ENCODE measurements at places on chromosomes 5 and 9.

DNA sequence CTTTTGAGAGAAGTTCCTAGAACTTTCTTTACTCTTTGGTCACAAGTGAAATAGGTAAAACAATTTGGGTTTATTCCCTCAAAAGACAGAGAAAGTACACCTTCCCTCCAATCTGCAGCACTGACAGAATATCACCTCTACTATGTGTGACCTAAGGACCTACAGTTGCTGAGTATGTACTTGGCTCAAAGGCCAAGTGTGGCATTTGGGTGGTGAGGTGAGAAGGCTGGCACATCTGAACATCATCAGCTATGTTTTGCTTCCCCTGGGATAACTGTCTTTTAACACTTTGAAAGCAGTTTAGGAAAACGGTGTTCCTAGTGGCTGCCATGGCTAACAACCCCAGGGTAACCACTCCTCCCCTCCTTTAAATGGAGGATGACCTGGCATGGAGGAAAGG, 17.6 kb downstream of the MIER3 start:
- DNase-seq: no peak

- DNase-seq: no peak
Observed at GRCh38 chr9:5825895-5826622, 6.9 kb downstream of the ERMP1 start.

GRCh38 chr9:111886983-111887718, 9.5 kb upstream of the UGCG start:
- no peak for DNase-seq

GRCh38 chr5:7242118-7242710, 153.7 kb upstream of the ADCY2 start:
- no peak for DNase-seq

- no peak for DNase-seq
Observed at GRCh38 chr9:136117916-136118319, 757 bp downstream of the TMEM250 start.

- no peak for DNase-seq
Observed at GRCh38 chr5:123181394-123181801, 92.4 kb downstream of the PRDM6 start.

- DNase-seq: no peak
Observed at GRCh38 chr5:77590347-77590746, 48.2 kb downstream of the OTP start.

GRCh38 chr5:134345996-134346395, 21.0 kb downstream of the CDKL3 start:
- no peak for DNase-seq

DNA sequence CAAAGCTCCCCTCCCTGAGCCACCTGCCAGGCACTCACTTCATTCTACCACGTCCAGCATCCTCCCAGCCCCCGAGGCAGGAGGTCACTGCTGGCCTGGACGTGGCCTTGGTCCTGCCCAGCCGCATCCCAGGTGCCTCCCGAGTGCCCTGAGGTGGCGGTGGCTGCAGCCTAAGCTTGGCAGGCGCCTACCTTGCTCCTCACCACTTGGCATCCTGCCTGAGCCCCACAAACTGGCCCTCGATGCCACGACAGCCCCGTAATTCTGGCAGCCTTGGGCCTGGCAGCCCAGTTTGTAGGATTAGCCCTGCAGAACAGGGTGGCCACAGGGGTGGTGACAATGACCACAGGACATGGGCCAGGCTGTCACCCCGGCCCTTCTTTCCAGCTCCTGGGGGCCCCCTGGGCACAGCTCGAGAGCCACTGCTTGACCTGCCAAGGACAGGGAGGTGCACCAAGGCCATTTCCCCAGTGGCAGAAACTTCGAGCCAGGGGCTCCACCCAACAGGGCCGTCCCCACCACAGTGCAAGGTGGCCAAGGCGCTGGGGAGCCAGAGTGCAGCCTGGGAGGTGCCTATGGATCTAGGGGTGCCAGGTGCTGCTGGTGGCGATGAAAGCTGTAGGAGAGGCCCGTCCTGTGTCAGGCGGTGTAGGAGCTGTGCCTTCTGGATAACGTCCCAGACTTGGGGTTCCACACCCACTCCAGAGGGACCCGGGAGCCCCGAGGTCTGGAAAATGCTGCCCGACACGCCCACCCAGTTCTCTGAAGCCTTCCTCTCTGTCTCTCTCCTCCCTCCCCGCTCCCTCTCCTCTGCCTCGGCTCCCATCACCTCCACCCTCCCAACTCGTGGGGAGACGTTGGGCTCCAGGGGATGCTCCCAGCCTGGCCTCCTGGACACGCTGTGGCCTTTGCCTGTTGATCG, 18.4 kb downstream of the NKD2 start:
- DNase-seq: no peak

GRCh38 chr5:1503241-1504068, 20.3 kb downstream of the LPCAT1 start:
- no peak for DNase-seq

DNA sequence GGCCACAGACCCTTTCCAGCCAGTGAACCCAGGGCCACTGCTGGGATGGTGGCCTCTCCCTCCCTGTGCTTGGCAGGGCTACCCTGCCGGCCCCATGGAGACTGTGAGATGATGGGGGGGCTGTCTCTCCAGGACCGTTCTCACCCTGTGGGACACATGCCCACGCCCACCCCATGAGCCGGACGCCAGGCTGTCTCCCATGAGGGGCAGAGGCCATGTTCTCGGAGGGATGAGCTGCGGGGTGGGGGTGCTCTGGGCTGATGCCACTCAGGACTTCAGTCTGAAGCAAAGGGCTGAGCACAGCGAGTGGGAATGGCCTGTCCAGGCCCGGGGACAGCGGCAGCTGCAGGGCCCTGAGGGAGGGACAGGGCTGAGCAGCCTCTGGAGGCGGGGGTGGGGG, 88.9 kb downstream of the KCNT1 start:
- no peak for DNase-seq

GRCh38 chr9:114677418-114677817, 4.6 kb downstream of the TEX48 start:
- no peak for DNase-seq

DNA sequence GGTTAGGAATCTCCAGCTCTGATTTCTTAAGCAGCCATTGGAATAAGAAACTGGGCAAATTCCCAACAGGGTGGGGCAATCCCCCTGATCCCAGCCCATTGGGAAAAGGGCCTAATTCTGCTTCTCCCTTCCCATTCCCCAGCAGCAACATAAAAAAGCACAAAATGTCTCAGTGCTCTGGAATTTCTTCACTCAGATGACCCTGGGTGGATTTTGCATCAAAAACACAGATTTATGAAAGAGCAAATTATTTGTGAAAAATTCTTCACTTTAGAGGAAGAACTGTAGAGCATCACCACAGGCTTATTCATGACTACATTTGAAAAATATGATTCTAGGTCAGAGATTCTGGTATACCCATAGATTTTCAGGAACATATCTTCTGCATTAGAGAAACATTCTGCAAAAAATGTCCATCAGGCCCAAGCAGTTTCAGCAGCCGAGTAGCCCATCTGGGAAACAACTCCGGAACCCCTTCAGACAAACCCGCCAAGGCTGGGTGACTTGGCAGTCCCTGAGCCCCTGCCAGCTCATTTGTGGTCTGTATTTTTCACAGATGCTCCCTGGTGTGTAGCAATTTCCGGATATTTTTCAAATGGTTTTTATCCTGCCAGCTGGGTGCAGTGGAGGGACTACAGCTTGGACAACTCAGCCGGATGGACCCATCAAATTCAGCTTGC, 102.1 kb upstream of the RANBP3L start:
- no peak for DNase-seq

DNA sequence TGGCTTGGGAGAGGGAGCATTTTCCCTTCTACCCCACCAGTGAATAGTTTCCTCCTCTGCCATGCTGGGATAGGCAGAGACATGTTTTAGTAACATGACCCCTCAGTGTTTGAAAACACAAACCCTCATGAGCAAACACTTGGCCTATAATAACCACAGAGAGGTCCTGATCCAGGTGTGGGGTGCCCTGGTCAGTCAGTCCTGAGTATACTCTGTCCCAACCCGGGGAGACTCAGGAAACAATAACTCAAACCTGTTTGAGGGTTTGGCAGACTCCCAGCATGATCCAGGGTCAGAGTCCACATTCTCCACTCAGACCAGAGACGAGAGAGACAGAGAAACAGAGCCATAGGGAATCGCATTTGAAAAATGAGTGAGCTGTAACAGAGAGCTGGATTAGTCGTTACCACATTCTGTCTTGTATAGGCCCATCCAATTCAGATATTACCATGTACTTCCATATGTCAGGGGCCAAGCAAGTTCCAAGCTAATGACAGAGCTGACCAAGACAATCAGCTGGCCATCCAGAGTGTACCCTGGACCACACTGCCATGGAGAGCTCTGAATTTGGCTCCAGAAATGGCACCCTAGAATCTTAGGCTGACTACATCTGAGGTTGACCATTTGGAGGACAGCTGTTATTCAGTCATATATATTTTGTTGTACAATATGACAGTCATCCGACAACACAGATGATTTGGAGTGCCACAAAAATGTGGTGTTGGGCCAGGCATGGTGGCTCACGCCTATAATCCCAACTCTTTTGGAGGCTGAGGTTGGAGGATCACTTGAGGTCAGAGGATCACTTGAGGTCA, 4.2 kb upstream of the CA9 start:
- DNase-seq: no peak

DNA sequence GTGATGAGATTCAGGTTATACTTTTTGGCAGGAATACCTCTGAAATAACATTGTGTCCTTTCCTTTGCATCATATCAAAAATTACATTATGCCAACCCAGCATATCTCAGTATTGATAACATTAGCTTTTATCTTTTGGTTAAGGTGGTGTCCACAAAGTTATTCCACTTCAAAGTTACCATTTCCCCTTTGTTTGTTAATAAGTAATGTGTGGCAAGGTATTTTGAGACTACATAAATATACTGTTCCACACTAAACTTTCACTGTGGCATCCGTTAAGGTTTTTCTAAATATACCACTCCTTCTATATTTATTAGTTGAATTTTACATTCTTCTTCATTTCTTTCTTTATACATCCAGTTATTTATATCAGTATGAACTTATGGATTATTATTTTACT, 14.1 kb upstream of the ARHGEF37 start:
- DNase-seq: no peak

GRCh38 chr5:7628248-7628647, 222.7 kb downstream of the CFAP90 start:
- no peak for DNase-seq

DNA sequence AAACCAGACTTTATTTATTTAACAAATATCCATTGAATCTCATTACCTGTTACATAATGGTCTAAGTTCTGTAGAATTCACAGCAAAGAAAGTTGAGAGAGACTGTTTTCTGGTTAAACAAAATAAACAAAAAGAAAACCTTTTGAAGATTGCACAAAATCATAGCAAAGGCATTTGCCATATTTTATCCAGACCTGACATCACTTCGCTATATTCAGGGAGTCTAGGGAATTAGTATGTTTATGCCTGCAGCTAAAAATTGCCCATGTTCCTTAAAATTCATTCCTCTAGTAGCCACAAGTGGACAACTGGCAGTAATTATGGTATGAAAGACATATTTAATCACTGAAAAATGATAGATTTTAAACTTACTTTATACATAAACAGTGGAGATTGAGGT, 577.0 kb upstream of the DAB2 start:
- no peak for DNase-seq

DNA sequence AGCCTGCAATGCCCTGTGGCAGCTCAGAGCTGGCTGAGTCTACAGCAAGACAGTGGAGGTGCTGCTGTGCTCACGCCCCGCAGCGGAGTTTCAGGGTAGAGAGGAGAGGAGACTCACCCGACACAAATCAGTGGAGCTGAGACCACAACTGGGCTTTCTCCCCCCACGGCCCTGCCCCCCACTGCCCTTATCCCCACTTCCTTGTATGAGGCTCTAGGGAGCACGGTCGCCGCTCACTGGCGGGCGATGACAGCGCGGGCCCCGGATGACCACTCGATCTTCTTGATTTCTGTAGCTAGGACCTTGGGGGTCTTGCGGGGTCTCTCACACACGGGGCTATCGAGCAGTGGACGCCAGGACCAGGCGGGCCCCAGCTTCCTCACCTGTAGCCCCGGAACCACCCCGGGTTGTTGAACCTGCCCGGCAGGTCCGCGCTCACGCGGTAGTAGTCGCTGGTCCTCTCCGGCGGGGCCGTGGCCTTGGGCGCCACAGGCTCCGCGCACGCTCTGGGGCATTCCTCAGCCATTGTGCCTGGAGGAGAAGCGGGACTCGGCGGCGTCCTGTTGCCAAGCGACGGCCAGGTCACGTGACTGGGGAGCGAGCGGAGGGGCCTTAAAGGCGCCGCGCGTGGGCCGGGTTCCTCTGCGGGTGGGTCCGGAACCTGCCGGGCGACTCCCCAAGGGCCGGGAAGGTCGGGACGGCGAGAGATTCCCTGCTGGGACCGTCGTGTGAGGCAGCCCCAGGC, 984 bp upstream of the MRPS2 start:
- peak; percentile 96 for DNase-seq

DNA sequence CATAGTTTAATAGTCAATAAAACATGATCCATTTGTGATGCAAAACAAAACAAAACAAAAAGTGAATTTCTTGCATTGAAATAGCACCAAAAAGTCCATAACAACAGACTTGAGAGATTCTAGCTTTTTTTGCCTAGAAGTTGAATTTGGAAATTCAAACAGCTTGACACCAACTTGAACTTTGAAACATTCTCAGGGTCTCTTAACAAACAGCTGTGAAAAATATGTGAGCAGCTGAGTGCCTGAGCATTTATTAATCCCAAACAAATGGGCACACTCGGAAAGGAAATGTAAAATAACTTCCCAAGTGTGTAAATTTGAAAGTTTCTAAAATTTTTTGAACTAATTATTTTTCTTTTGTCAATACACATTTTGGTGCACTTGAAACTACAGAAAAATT, 56.0 kb upstream of the HMHB1 start:
- DNase-seq: no peak

GRCh38 chr5:173627860-173628392, 11.5 kb upstream of the BOD1 start:
- no peak for DNase-seq

GRCh38 chr5:150618163-150618562, 22.3 kb upstream of the SYNPO start:
- DNase-seq: no peak

DNA sequence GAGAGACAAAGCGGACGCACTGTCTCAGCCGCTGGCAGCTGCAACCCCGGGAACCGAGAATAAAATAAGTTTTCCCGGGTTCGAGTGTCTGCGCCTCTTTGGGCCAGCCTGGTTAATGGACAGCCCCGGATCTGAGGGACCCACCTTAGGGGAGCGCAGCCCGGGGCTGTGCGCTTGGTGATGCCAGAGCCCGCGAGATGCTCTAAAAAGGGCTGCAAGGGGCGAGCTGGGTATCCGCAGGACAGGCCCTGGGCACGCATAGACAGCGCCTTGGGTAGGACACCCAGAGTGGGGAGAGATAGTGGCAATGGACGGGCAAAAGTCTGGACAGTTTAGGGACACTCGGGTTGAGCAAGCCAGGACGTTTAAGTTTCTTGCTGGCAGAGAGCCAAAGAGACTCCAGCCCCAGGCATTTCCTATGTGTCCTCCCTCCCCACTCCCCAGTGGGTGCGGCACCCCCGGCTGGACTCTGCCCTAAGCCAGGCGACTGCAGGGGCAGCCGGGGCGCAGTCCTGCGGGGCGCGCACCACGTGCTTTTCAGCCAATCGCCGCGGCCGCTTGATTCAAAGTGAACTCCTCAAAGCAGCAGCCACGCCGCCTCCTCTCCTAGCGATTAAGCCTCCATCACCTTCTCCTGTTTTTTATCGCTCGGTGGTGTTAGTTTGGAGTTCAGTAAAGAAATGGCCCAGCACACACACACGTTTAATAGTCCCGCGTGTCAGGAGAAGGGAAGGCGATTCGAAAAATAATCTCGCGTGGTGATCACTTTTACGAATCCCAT, 616 bp upstream of the ENC1 start:
- peak; percentile 70 for DNase-seq

Measured in activated effector memory CD4-positive, alpha-beta T cell treated with anti-CD3 and anti-CD28 coated beads, Interleukin-2, amount 50 U/mL, for 16 hours (primary cell).